Ovary (tissue), 10 donors: ENCODE measurements at places on chromosomes 2 and 18.

DNA sequence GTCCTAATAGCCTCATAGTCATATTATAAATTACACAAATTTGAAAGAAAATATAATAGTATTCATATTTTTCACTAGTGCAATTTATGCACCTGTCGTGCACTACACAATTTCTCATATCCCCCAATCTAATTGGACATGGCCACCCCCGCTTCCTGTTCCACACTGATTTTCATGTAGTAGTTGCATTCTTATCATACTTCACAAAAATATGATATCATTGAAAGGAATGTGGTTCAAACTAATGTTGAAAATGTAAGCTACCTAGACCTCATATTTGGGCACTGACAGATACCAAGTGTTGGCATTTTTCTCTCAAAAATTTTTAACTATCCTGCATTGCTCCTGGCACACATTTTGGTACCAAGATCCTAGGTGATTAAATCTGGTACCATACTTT, 985.5 kb upstream of the POU3F3 start:
- no peak for DNase-seq

- no peak for DNase-seq
Observed at GRCh38 chr2:140454717-140455116, 1674.5 kb upstream of the NXPH2 start.

GRCh38 chr2:9347411-9347881, 75.9 kb downstream of the ITGB1BP1 start:
- no peak for DNase-seq

- no peak for DNase-seq
Observed at GRCh38 chr18:73924836-73925235, 222.8 kb downstream of the FBXO15 start.

DNA sequence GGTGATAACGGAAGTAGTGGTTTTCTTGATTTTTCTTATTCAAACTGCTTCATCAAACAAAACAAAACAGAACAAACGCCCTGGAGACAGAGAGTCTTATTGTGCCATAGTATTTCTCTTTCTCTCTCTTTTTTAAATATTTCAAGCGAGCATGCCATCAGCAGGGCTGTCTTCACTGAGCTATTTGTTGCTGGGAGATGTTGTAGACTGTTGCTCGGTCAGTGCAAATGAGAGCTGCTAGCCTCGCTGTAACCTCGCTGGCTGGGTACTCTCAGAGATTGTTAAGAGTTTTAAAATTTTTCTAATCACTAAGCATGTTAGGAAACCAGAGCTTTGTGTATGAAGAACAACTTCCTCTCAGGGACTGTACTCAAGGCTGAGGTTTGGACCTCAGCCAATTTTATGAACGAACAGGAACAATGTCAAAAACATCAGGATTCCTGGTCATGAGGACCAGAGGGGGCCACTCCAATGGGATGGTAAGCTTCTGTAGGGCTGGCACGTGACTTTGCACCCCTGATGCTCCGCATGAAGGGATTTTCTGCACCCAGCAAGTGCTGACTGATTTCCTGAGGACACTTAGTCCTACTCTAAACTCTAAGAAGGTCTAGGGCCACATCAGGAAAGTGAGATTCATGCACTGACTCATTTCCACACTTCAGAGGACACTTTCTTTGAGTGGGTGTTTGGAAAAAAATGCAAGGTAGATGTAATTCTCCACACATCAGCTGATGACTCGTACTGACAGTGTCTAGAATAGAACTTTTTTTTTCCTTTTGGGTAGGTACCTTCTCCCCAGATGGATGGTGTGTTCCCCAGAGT, 59.8 kb upstream of the IL1R1 start:
- DNase-seq, result no peak

DNA sequence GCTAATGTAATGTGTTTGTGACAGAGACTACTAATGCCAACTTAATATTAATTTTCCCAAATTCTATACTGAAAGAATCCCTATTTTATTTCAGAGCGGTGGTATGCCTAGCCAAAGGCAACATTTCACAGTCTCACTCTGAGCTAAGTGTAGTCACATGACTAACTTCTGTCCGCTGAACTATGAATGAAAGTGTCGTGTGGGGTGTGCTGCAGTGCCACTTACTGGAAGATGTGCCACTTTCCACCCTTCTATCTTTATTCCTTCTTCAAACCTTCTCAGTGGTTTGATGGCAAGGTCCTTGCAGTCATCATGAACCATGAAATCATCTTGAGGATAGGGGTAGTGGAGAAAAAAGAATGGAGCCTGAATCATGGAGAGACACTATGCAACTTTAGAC, 47.3 kb upstream of the C1D start:
- DNase-seq, result no peak
